ENCODE measurements at places on chromosomes 12 and 14. TPM values are rescaled to one million over a fixed set of nuclear protein-coding genes. Genes with fewer than 3 reads are reported as not detected.

GRCh38 chr14:22221508-22221907, 367.5 kb downstream of the DAD1 start:
- DNase-seq, result no peak

CDKN1B gene
- 106 TPM for total RNA-seq

GPATCH2L gene
- 40.7 TPM for total RNA-seq

KLRK1 gene
- total RNA-seq, result 1.7 TPM

GRCh38 chr12:2893007-2893406, 2.3 kb downstream of the TULP3 start:
- peak; percentile 73 for DNase-seq

PSMD9 gene
- 91.4 TPM for total RNA-seq

GRCh38 chr12:69161829-69162228, 77.5 kb upstream of the CPSF6 start:
- DNase-seq, result no peak

All from sigmoid colon (tissue), 7 donors.